ENCODE measurements at places on chromosomes 1 and 21.

GRCh38 chr1:170660871-170661645, 2.9 kb upstream of the PRRX1 start:
- DNase-seq = no peak

- DNase-seq = no peak
Measured at GRCh38 chr21:27759820-27760219, 792.9 kb upstream of the ADAMTS5 start.

DNA sequence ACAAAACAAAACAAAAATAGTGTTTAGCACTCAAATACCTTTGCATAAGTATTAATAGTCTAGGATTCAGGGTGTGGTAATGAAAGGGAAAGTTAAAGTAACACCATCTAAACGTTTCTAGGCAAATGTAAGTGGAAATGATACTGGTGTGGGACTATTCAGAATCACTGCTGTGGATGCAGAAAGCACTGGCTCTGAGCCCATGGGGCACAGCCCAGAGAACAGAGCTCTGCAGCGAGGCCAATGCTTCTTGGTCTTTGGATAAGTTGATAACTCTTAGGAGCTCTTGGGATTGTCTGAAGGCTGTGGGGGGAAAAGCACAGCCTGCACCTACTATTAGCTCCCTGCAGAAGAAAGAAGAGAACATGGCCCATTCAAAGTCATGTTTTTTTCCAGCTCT, 21.4 kb upstream of the DNM3 start:
- DNase-seq = no peak

DNA sequence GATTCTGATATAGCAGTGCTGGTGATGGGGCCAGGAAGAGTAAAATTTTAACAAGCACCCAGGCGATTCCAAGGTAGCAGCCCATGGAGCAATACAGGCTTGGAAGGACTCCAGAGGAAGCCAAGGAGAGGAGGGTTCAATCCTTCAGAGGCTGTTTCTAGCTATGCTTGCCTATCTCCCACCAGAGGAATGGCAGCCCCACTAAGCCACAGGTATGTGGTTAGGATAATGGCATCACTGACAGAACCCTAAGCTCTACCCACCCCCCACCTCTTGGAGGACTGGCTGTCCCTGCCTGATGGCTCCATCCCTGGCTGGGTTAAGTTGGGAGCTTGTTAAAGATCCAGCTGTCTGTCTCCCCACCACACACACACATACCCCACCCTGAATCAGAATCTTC, 19.3 kb upstream of the PTAFR start:
- no peak for DNase-seq

DNA sequence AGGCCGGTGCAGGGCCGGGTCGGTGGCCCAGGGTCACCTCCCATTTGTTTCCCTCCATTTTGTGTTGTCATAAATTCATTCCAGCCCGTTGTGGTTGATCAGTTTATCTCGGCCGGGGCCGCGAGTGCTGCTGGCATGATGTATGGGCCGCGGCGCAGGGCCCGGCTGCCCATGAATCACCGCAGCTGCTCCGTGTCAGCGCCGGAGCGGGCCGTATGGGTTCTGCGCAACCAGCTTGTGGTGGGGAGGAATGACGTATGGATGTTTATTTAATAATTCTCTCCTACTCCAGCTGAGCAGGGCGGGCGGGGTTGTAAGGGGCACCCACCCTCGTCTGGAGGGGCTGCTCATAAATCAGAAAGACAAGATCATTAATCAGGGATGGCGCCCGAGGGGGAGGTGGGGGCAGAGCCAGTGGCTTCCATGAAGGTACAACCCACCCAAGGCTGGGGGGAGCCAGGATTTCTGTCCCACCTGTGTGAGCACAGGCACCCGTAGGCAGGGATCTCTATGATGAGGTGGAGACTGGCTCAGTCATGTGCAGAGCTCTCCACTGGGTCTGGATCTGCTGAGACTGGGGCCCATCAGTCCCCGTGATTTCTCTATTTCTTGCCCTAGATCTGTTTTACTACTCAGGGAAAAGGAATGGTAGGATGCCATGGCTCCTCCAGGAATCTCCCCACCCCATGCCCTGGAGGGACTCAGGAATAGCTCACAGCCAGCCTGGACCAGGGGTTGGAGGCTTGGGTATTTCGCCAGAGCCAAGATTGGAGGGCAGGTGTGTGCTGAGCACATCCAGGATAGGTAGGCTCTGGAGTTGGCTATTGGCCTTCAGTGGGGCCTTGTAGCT, 27.8 kb downstream of the TMEM53 start:
- no peak for DNase-seq

GRCh38 chr1:202251424-202252256, 58.0 kb downstream of the LGR6 start:
- DNase-seq = no peak

DNA sequence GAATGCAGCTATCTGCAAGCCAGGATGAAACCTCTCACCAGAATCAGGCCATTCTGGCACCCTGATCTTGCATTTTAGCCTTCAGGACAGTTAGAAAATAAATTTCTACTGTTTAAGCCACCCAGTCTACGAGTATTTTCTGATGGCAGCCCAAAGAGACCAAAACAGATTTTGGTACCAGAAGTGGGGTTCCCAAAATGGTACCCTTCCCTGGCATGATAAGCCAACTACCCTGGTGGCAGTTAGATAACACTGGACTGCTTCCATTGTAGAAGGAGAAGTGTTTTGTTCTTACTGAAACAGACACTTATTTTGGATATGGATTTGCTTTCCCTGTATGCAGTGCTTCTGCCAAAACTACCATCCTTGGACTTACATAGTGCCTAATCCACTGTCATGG, 115.0 kb downstream of the CSMD2 start:
- no peak for DNase-seq

- DNase-seq = no peak
Measured at GRCh38 chr1:79322511-79323027, 316.0 kb upstream of the ADGRL4 start.

DNA sequence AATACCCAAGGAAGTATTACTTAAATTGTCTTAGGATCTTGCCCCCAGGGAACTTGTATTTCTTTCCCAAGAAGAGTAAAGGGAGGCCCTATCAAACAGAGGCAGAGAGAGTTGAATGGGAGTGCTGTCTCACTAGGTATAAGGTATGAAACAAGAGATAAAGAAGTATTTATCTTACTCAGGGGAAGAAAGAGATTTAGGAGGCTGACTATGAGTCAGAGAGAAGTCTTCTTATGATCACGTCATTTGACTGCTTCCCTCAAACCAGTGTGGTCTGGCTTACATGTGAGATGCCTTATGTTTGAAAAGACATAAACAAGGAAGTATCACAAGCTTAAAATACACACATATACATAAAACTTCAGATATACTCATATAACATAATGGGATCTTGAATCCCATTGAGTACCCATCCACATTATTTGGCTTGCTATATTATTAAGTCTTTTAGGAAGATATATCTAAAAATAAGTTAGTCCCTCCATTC, 29.6 kb downstream of the DUSP10 start:
- no peak for DNase-seq

- no peak for DNase-seq
Measured at GRCh38 chr1:204602111-204602579, 83.4 kb downstream of the LRRN2 start.

DNA sequence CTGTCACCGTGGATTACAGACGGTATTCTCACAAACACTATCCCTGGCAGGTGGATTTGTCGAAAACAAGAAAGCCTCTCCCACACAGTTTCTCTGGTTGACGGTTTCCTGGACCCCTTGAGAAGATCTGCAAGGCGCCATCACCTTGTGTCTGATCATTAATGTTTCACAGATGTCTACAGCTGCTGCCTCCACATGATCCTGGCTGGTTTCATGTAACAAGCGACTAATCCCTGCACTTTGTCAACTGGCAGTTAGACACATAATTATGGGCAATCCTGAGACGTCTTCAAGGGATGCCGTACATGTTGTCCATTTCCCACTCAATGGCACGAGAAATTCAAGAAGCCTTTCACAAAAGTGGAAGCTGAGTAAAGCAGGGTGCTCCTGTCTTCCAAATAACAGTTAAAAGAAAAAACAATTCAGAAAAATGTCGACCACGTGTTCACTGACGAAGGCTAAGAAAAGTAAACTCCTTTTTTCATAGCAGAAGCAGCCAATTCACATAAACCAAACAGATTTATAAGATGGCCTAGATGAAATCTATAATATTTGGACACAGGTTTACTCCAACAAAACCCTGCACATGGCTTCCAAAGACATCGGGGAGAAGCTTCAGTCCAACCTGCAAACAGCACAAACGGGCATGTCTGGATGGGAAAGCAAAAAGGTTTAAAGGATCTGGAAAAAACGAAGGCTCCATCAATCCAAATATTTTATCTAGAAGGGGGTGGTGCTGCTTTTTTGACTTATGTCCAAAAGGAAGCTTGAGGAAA, 52.2 kb downstream of the CAPZB start:
- DNase-seq = no peak

- DNase-seq = no peak
Measured at GRCh38 chr1:29414086-29414485, 177.8 kb downstream of the PTPRU start.

DNA sequence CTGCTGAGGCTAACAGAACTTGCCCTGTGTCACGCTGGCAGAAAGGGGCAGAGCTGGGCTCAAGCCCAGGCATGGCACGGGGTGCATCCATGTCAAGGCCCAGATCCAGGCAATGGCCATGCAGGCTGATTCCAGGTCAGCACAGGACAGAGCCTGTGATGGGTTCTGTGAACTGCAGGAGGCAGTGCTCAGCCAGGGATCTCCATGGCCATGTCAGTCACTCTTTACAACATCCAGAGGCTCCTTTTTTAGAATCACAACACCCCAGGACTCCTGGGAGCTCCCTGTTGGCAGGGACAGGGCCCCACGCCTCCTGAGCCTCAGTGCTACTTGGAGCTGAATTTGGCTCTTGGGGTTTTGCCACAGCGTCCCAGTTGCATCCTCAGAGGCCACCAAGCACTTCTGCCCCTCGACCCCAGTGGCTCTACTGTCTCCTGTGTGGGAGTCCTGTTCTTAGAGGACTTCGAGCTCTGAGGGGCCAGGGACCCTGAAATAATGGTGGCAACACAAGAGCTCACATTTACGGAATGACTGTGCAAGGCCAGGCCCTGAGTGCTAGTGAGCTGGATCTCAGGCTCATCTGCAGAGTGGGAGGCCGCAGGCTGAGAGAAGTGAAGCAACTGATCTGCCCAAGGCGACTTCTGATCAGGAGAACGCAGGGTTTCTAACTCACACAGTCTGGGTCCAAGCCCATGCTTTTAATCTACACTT, 211.5 kb downstream of the TRABD2B start:
- no peak for DNase-seq

- DNase-seq = no peak
Measured at GRCh38 chr1:104526158-104526795, 776.6 kb downstream of the AMY1C start.

DNA sequence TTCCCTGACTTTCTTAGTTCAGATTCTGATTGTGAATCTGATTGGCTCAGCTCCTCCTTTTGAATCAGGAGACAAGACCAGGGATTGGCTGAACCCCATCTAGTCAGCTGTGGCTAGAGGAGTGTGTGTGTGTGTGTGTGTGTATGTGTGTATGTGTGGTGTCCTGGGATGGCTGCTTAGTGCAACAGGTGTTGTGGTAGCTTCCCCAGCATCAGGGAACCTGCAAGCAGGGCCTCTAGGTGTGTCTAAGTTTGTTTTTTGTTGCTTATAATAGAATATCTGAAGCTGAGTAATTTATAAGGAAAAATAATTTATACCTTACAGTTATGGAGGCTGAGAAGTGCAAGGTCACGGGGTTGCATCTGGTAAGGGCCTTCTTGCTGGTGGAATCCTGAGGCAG, 13.2 kb upstream of the ALPL start:
- no peak for DNase-seq

- peak; percentile 30 for DNase-seq
Measured at GRCh38 chr21:29130270-29130969, at the start of gene MAP3K7CL. Gene MAP3K7CL, plus strand, starts transcription at chr21:29130644. Its CDS starts 2,701 bp downstream, at chr21:29133345.

DNA sequence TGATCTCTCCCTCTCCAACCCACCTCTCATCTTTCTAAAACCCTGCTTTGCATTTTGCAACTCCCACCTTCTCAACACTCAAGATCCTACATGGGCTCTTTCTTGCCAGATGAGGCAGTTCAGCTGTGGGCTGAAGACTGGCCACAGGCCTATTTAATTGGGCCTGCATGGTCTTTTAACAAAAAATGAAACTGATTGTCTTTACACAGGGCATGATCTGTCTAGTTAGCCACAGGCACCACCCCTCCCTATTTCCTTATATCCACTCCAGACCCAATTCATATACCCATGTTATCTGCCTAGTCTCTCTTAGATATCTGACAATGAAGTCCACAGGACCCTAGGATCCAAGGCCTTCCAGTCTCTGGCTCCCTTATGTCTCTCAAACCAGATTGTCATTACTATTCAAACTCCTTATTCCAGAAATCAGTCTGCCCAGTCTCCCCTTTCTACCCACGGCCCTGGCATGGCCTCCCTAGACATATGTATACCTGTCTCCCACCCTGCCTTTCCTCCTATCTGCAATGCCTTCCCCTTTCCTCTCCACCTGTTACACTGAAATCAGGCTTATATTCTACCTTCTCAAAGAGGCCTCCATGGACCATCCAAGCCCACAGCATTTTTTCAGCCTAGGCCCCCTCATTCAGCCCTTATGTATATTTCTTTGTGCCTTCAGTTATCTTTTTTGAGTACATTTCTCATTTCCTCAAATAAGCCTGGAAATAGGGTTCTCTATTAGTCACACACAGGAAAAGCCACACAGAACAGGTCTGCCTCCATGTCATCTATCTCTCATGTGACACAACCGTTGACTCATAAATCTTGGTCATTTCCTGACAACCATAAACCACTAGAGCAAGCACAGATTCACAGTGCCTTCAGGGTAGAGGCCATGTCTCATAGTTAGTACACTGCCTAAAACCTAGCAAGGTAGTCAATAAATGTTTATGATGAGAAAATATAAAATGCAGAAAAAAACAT, 39.0 kb downstream of the LPAR3 start:
- DNase-seq = no peak

DNA sequence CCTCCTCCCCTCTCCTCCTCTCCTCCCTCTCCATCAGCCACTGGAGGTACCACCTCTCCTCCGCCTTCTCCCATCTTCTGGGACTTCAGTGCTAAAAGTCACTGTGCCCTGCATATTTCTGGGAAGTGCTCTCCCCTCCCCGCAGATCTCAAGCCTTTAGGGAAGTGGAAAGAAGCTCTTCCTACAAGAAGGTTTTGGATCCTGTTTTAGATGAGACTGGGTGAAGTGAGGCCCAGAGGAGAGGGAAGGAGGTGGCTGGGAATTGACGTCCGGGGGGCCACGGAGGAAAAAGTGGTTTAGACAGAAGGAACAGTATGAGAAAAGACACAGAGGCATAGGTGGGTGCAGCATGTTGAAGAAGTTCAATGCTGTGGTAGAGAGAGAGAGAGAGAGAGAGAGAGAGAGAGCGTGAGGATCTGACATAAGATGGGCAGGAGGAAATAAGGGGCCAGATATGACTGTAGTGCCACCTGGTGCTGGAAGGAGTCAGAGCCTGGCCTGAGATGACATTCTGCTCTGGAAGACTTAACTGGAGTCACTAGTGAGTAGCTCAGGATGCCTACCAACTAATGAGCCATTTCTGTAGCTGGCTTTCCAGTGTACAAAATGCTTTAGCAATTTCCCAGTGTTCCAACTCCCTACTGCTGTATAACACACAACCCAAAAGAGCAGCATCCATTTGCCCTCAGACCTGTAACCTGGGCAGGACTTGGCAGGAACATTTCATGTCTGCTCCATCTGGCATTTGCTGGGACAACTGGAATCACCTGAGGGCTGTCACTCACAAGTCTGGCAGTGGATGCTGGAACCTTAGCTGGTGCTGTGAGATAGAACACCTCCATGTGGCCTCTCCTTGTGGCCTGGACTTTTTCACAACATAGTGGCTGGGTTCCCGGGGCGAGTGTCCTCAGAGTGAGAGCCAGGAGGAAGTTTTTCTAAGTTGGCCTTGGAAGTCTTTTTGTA, 16.6 kb upstream of the ZSCAN20 start:
- peak; percentile 66 for DNase-seq

Measured in body of pancreas (tissue), 4 donors.